ENCODE measurements at places on chromosomes 1 and 21. TPM values are rescaled to one million over a fixed set of nuclear protein-coding genes. Genes with fewer than 3 reads are reported as not detected.

GRCh38 chr1:192577145-192578140 lies 1.9 kb downstream of the RGS1 start:
- DNase-seq = no peak

LCE3E gene
- polyA plus RNA-seq = not detected

GRCh38 chr1:40625076-40625475 lies 40.4 kb downstream of the RIMS3 start:
- no peak for DNase-seq

DNA sequence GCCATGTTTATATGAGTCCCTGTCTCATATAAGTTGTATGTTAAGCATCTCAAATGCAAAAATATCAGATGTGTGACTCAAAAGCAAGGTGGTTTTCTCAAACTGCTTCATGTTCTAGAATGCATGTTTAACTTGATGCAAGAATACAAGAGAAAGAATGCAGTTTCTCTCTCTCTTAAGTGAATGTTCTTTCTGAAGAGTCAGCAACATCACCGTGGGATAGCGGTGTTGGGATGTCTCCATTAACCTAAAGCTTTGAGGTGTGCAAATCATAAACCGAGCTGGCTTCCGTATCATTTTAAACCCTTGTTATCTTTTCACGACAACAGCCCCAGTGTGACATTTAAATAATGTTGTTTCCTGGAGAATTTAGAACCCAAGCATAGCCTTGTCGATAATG lies 48.4 kb upstream of the TARBP1 start:
- DNase-seq = no peak

PPIAL4G gene
- polyA plus RNA-seq = 0.15 TPM

SF3B4 gene
- polyA plus RNA-seq = 39.1 TPM

Measured in muscle of arm (tissue), 14 donors.